ENCODE measurements at places on chromosomes 2 and 18. TPM values are rescaled to one million over a fixed set of nuclear protein-coding genes. Genes with fewer than 3 reads are reported as not detected.

The LRRC30 gene
- polyA plus RNA-seq = not detected

The ASB18 gene
- 0.03 TPM for polyA plus RNA-seq

The C18orf54 gene
- polyA plus RNA-seq = 3.6 TPM

DNA sequence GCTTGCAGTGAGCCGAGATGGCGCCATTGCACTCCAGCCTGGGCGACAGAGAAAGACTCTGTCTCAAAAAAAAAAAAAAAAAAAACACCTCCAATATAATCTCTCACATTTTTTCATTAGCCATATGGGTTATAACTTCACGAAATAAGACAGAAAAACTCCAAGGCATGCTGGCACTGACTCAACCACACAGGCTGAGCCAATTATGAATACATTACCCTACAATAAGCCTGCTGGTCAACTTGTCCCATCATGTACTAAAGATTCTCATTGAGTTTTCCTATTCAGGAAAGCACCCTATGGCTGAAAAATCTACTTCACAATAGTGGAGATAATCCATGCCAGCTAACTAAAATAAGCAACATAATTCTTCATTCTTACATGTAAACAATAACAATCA lies 12.8 kb upstream of the MAP3K20 start:
- H3K27ac ChIP-seq = no peak overlapping the region
- H3K36me3 ChIP-seq = no peaks in the 10 kb centered on the region

- no peak for DNase-seq
- no peak overlapping the region for H3K27ac ChIP-seq
- no peaks in the 10 kb centered on the region for H3K36me3 ChIP-seq
- no peaks in the 10 kb centered on the region for H3K4me1 ChIP-seq
Measured at GRCh38 chr2:174535083-174535482, 48.3 kb upstream of the GPR155 start.

- H3K36me3 ChIP-seq = peaks cover 18% of the 10 kb centered on the region
- no peaks in the 10 kb centered on the region for H3K27me3 ChIP-seq
- H3K27ac ChIP-seq = no peak overlapping the region
- peaks cover under 1% of the 10 kb centered on the region for H3K4me1 ChIP-seq
- DNase-seq = no peak
Measured at GRCh38 chr2:19874726-19875125, 27.1 kb downstream of the TTC32 start.
